ENCODE measurements at places on chromosomes 4 and X. TPM values are rescaled to one million over a fixed set of nuclear protein-coding genes. Genes with fewer than 3 reads are reported as not detected.

Gene GPRASP2
- 6.7 TPM for total RNA-seq

Gene NAP1L3
- 0.62 TPM for total RNA-seq

Gene MAP7D3
- 14.2 TPM for total RNA-seq

Gene CENPVL2
- not detected for total RNA-seq

Gene ADAMTS3
- 0.06 TPM for total RNA-seq

Gene MAGEB6
- not detected for total RNA-seq

Gene TEX13B
- not detected for total RNA-seq

Gene PPEF2
- total RNA-seq, result 0.46 TPM

Gene NSUN7
- 0.40 TPM for total RNA-seq

Gene HPGDS
- not detected for total RNA-seq

Gene LNX1
- total RNA-seq, result not detected

Gene QRFPR
- not detected for total RNA-seq

Gene TRIM2
- 0.73 TPM for total RNA-seq

Gene PRR32
- total RNA-seq, result not detected
